ENCODE measurements at places on chromosomes 16 and 17. TPM values are rescaled to one million over a fixed set of nuclear protein-coding genes. Genes with fewer than 3 reads are reported as not detected.
A peak's percentile ranks its signal among the peaks of the same experiment; 100 is the strongest.

Gene ACSM5
- total RNA-seq: not detected

Gene ANTKMT
- 27.0 TPM for total RNA-seq

Gene KCNG4
- not detected for total RNA-seq

Gene MRPL45
- total RNA-seq: 54.4 TPM

DNA sequence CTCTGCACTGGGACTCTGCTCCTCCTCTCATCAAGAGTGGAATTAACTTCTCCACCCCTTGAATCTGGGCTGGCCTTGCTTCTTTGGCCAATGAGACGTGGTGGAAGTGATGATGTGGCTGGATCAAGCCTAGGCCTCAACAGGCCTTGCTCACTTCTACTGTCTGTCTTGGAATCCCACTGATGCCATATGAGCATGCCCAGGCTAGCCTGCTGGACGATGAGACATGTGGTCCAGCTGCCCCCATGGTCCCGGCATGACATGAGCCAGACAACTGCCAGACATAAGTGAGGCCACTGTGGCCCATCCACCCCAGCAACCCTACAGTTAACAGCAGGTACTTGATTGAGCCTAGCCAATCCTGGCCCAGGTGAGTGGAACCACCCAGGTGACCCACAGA, 18.7 kb downstream of the VAC14 start:
- no peaks in the 10 kb centered on the region for H3K4me1 ChIP-seq
- DNase-seq: no peak
- H3K27me3 ChIP-seq: no peaks in the 10 kb centered on the region
- H3K4me3 ChIP-seq: no peak overlapping the region
- H3K36me3 ChIP-seq: peaks cover 57% of the 10 kb centered on the region

DNA sequence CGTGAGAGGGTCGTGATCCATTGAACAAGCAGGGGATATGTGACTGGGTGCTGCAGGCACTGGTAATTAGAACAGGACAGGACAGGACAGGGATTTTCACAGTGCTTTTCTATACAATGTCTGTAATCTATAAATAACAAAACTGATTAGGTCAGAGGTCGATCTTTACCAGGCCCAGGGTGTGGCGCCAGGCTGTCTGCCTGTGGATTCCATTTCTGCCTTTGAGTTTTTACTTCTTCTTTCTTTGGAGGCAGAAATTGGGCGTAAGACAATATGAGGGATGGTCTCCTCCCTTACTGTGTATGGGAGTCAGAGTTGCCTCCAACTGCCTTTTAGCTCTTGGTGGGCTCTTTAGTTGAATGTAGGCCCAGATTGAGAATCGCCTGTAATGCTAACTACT, 1.5 kb upstream of the ZNF764 start:
- H3K4me3 ChIP-seq: no peak overlapping the region
- DNase-seq: no peak
- H3K27me3 ChIP-seq: no peaks in the 10 kb centered on the region
- no peak overlapping the region for H3K27ac ChIP-seq
- peaks cover 30% of the 10 kb centered on the region for H3K4me1 ChIP-seq
- H3K36me3 ChIP-seq: peaks cover 11% of the 10 kb centered on the region

- no peak for DNase-seq
- H3K27ac ChIP-seq: peak overlapping the region; percentile 73
- no peak overlapping the region for H3K4me3 ChIP-seq
- H3K27me3 ChIP-seq: no peaks in the 10 kb centered on the region
- H3K36me3 ChIP-seq: peaks cover 23% of the 10 kb centered on the region
- peaks cover 38% of the 10 kb centered on the region for H3K4me1 ChIP-seq
These were observed 15.3 kb downstream of the ZZEF1 start for GRCh38 chr17:4127555-4127954.

- no peaks in the 10 kb centered on the region for H3K27me3 ChIP-seq
- no peak overlapping the region for H3K27ac ChIP-seq
- peaks cover 36% of the 10 kb centered on the region for H3K4me1 ChIP-seq
These were observed 111.6 kb downstream of the DYNLRB2 start for GRCh38 chr16:80652441-80652840.

DNA sequence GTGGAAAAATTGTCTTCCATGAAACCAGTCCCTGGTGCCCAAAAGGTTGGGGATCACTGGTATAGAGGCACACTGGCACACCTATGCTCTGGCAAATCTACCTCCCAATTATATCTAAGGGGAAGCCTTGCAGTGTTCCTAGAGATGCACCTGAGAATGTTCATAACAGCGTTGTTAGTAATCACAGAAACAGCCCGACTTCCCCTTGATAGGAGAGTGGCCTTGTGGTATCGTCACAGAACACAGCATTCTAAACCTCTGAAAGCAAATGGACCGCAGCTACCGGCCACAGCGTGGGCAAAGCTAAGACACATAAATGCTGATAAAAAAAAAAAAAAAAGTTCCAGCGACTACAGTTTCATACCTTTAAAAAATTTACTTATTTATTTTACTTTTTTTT, 39.1 kb upstream of the ADGRG1 start:
- H3K27me3 ChIP-seq: no peaks in the 10 kb centered on the region
- DNase-seq: no peak
- H3K4me1 ChIP-seq: peaks cover 40% of the 10 kb centered on the region
- no peak overlapping the region for H3K4me3 ChIP-seq
- H3K27ac ChIP-seq: no peak overlapping the region

GRCh38 chr17:31802502-31802901, 56.5 kb downstream of the COPRS start:
- H3K27me3 ChIP-seq: no peaks in the 10 kb centered on the region
- no peaks in the 10 kb centered on the region for H3K36me3 ChIP-seq
- peak; percentile 13 for DNase-seq
- H3K27ac ChIP-seq: no peak overlapping the region
- no peak overlapping the region for H3K4me3 ChIP-seq

DNA sequence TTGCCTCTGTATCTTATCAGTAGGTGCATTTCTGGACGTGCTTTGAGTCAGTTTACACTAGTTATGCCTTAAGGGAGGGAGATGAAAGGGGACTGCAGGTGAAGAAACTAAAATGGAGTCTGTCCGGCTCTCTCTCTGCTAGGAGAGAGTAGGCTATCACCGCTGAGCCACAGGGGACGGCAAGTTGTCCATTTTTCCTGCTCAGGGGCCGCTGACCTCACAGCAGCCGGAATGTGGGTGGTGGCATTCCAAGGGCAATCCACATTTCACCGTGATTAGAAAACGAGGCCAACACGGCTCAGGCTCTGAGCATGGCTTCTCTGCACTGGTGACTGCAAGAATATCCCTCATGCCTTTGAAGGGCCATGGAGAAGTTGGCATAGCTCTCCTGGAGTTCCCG, 19.0 kb upstream of the KLHDC4 start:
- H3K36me3 ChIP-seq: no peaks in the 10 kb centered on the region
- DNase-seq: no peak
- H3K27ac ChIP-seq: no peak overlapping the region
- no peaks in the 10 kb centered on the region for H3K27me3 ChIP-seq

DNA sequence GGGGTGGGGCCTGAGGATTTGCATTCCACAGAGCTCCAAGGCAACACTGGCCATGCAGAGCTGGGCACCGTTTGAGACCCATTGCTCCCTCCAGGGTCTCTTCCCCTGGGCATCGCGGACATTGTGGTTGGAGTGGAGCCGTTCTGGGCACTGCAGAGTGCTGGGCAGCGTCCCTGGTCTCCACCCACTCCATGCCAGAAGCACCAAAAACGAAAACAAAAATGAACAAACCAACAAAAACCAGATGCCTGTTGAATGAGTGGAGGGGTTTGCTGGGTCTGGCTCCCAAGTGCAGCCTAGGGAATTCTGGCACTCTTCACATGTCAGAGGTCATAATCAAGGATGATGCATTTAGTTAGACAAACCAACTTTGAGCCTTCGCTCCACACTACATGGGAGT, 17.9 kb downstream of the WNT9B start:
- no peaks in the 10 kb centered on the region for H3K36me3 ChIP-seq
- H3K27me3 ChIP-seq: peaks cover 6% of the 10 kb centered on the region
- no peaks in the 10 kb centered on the region for H3K4me1 ChIP-seq
- no peak overlapping the region for H3K4me3 ChIP-seq
- DNase-seq: no peak

DNA sequence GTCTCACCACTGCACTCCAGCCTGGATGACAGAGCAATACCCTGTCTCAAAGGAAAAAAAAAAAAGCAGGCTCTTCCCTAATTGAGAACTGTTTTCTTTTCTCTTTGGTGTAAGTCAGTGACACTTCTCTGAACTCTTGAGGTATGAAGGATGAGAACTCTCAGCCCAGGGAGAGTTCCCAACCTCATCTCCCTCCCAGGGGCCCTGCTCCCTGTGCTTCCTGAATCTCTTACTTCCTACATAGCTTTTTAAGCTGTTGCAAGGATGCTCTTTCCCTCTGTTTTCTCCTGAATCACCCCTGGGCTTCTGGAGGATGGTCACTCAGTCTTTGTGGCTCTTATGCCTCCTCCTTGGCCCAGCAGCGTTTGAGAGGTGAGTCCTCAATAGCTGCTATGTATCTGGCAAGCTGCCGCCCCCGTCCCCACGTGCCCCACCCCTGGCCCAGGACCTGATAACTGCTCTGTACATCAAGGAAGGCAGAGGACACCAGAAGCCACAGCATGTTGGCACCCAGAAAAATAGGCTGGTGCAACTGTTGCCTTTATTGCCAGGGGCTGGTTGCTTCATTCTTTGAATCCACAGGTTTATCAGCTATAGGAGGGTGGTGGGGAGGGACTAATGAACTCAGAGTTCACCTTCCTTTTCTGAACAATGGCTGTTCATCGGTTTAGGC, 24.0 kb downstream of the IGF2BP1 start:
- peaks cover 5% of the 10 kb centered on the region for H3K27me3 ChIP-seq
- no peaks in the 10 kb centered on the region for H3K36me3 ChIP-seq
- H3K4me1 ChIP-seq: no peaks in the 10 kb centered on the region
- H3K4me3 ChIP-seq: no peak overlapping the region

DNA sequence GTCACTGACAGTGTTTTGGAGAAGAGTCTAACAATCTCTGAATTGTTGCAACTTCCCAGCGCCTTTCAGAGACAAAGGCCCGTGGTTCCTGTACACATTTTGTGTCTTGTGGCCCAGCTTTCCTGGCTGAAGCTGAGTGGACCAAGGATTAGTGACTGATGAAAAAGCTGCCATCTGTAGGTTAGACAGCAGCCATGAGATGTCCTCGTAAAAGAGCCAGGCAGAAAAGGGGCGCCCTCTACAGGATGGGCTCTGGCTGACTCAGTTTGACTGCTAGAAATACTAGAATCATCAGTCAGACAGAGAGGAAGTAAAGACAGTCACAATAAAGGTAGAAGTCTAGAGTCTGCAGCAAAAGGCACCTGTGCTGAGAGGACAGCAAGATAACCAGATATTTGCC, 26.5 kb upstream of the NF1 start:
- no peaks in the 10 kb centered on the region for H3K36me3 ChIP-seq
- H3K4me3 ChIP-seq: no peak overlapping the region
- H3K27me3 ChIP-seq: no peaks in the 10 kb centered on the region
- peaks cover 2% of the 10 kb centered on the region for H3K4me1 ChIP-seq

- H3K4me1 ChIP-seq: peaks cover 7% of the 10 kb centered on the region
- H3K27ac ChIP-seq: peak overlapping the region; percentile 55
- no peak overlapping the region for H3K4me3 ChIP-seq
- H3K36me3 ChIP-seq: peaks cover 25% of the 10 kb centered on the region
These were observed 16.8 kb downstream of the SMCR8 start for GRCh38 chr17:18331879-18332278.

GRCh38 chr16:12900156-12900555, 1.2 kb upstream of the SHISA9 start:
- peaks cover 60% of the 10 kb centered on the region for H3K27me3 ChIP-seq
- DNase-seq: no peak
- no peaks in the 10 kb centered on the region for H3K36me3 ChIP-seq
- no peak overlapping the region for H3K27ac ChIP-seq
- H3K4me1 ChIP-seq: peaks cover 7% of the 10 kb centered on the region

DNA sequence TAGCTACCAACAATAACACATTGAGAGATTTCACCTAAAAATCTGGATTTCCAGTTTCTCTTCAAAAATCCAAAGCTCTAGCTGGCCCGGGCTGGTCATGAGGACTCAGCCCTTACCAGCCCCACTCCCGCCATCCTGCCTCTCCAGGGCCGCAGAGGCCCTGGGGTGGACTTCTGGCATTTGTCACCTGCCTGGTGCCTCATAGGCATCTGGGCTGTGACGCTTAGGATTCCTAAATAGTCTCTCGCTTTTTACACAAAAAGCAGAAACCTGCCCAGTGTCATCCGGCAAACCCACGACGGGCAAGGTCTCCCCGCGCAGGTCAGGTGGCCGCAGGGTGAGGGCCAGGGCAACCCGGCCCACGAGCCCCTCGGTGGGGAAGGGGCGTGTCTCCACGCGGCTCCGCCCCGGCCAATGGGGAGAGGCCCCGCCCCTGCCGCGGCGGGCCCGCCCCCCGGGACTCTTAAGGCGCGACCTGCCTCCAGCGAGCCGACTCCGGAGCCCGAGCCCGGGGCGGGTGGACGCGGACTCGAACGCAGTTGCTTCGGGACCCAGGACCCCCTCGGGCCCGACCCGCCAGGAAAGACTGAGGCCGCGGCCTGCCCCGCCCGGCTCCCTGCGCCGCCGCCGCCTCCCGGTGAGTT, at the start of gene VASN:
Gene VASN (plus strand): TSS at position 492 of the 644 bp plus-strand sequence. CDS start 9,030 bp downstream, outside the sequence.
- peak; percentile 81 for DNase-seq
- no peaks in the 10 kb centered on the region for H3K36me3 ChIP-seq
- H3K27ac ChIP-seq: no peak within 1 kb of the TSS
- H3K4me1 ChIP-seq: peaks cover 12% of the 10 kb centered on the region

- no peak overlapping the region for H3K4me3 ChIP-seq
- no peaks in the 10 kb centered on the region for H3K4me1 ChIP-seq
- H3K36me3 ChIP-seq: peaks cover 10% of the 10 kb centered on the region
- DNase-seq: no peak
- H3K27ac ChIP-seq: no peak overlapping the region
These were observed 287.5 kb downstream of the IRX3 start for GRCh38 chr16:53998966-53999522.

GRCh38 chr17:79135628-79136405, 61.2 kb downstream of the ENGASE start:
- no peak overlapping the region for H3K4me3 ChIP-seq
- no peaks in the 10 kb centered on the region for H3K36me3 ChIP-seq
- DNase-seq: no peak
- H3K27ac ChIP-seq: no peak overlapping the region

GRCh38 chr17:74779948-74780400, 3.8 kb upstream of the NAT9 start:
- peak overlapping the region; percentile 12 for H3K4me3 ChIP-seq
- H3K4me1 ChIP-seq: peaks cover 68% of the 10 kb centered on the region
- H3K27ac ChIP-seq: peak overlapping the region; percentile 85
- peak; percentile 81 for DNase-seq

DNA sequence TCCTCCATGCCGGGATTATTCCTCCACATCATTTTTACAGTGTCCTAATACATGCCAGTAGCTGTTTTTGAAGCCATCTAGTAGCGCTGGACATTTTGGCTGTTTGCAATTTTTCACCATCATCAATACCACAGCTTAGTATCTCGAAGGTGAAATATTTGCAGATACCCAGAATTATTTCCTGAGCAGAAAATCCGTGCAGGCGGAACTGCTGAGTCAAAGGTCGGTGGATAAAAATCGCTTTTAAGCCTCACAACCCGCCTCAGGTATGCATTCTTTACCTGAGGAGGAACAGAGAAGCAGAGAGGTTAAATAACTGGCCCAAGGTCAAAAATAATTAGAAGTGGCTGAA, 584 bp upstream of the TNRC6A start:
- H3K27me3 ChIP-seq: no peaks in the 10 kb centered on the region
- DNase-seq: no peak
- peak overlapping the region; percentile 77 for H3K4me3 ChIP-seq
- H3K36me3 ChIP-seq: peaks cover 29% of the 10 kb centered on the region
